Nephron progenitor cell (in vitro differentiated cells): ENCODE measurements at places on chromosomes 5 and 9.

GRCh38 chr5:65535529-65535987 is 27.4 kb downstream of the CENPK start:
- no peaks in the 10 kb centered on the region for H3K27me3 ChIP-seq
- no peak overlapping the region for H3K4me3 ChIP-seq
- peaks cover 50% of the 10 kb centered on the region for H3K36me3 ChIP-seq
- no peak for DNase-seq

DNA sequence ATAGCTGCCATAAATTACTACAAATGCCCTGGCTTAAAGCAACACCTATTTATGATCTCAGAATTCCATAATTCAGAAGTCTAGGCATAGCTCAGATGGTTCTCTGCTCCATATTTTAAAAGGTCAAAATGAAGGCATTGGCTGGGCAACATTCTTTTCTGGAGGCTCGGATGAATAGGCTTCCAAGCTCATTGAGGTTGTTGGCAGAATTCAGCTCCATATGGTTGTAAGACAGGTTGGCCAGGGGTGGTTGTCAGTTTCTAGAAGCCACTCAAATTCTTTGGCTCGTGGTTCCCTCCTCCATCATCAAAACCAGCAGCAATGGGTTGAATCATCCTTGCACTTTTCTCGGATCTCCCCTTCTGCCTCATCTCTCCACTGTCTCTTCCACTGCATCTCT is 49.4 kb downstream of the TGFBR1 start:
- H3K36me3 ChIP-seq = peaks cover 24% of the 10 kb centered on the region
- no peaks in the 10 kb centered on the region for H3K4me1 ChIP-seq
- DNase-seq = no peak
- H3K27ac ChIP-seq = no peak overlapping the region
- no peak overlapping the region for H3K4me3 ChIP-seq
- H3K27me3 ChIP-seq = peaks cover 6% of the 10 kb centered on the region

GRCh38 chr5:151144275-151144674 is 13.3 kb downstream of the ANXA6 start:
- DNase-seq = no peak
- H3K4me1 ChIP-seq = peaks cover 74% of the 10 kb centered on the region
- H3K27me3 ChIP-seq = peaks cover 7% of the 10 kb centered on the region
- H3K36me3 ChIP-seq = peaks cover 13% of the 10 kb centered on the region
- no peak overlapping the region for H3K27ac ChIP-seq

GRCh38 chr9:34171753-34172535 is 6.9 kb upstream of the UBAP1 start:
- H3K4me3 ChIP-seq = no peak overlapping the region
- no peaks in the 10 kb centered on the region for H3K4me1 ChIP-seq
- H3K27me3 ChIP-seq = peaks cover 4% of the 10 kb centered on the region
- H3K27ac ChIP-seq = no peak overlapping the region

- H3K27ac ChIP-seq = no peak overlapping the region
- H3K27me3 ChIP-seq = peaks cover 3% of the 10 kb centered on the region
- H3K4me3 ChIP-seq = no peak overlapping the region
- peaks cover 42% of the 10 kb centered on the region for H3K36me3 ChIP-seq
These were observed 12.9 kb downstream of the TRAF2 start for GRCh38 chr9:136899196-136899595.

GRCh38 chr9:33378121-33378795 is 24.1 kb downstream of the AQP7 start:
- no peak for DNase-seq
- H3K27ac ChIP-seq = peak overlapping the region; percentile 48
- peaks cover 5% of the 10 kb centered on the region for H3K27me3 ChIP-seq
- H3K36me3 ChIP-seq = no peaks in the 10 kb centered on the region
- H3K4me3 ChIP-seq = no peak overlapping the region

DNA sequence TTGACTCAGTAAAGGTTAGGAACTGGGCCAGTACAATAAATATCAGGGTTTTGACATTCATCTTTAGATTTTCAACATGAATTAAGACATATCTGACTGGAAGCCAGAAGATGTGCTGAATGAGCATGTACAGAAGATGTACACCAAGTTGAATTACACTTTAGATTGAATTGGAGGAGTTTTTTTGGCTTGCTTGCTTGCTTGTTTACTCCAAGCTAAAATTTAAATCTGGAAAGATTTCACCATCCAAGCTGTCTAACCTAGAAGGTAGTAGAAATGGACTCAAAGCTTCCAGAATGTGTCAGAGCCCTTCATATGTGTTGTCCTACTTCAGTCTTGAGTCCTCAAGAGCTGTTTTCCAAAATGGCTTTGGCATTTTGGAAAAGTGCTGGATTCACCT is 49.0 kb upstream of the FCHO2 start:
- H3K36me3 ChIP-seq = peaks cover 64% of the 10 kb centered on the region
- no peak overlapping the region for H3K27ac ChIP-seq
- DNase-seq = no peak
- H3K27me3 ChIP-seq = no peaks in the 10 kb centered on the region
- H3K4me3 ChIP-seq = no peak overlapping the region

- H3K4me1 ChIP-seq = no peaks in the 10 kb centered on the region
- no peak overlapping the region for H3K4me3 ChIP-seq
- DNase-seq = no peak
- peak overlapping the region; percentile 67 for H3K27ac ChIP-seq
These were observed 14.8 kb downstream of the REEP5 start for GRCh38 chr5:112907166-112907631.

DNA sequence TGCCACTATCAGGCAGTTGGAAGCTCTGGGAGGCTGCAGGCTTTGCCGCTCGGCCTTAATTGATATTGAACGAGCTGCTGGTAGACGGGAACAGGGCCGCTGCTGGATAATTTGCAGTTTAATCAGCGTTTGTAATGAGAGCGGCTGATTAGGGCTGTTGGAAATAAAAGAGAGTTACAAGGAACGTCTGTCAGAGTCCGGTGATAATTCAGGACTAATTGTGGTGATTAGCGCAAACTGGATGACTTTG is 68.2 kb upstream of the TBCA start:
- peaks cover 41% of the 10 kb centered on the region for H3K4me1 ChIP-seq
- peaks cover 92% of the 10 kb centered on the region for H3K27me3 ChIP-seq
- no peak overlapping the region for H3K27ac ChIP-seq
- H3K4me3 ChIP-seq = peak overlapping the region; percentile 82
- DNase-seq = no peak

DNA sequence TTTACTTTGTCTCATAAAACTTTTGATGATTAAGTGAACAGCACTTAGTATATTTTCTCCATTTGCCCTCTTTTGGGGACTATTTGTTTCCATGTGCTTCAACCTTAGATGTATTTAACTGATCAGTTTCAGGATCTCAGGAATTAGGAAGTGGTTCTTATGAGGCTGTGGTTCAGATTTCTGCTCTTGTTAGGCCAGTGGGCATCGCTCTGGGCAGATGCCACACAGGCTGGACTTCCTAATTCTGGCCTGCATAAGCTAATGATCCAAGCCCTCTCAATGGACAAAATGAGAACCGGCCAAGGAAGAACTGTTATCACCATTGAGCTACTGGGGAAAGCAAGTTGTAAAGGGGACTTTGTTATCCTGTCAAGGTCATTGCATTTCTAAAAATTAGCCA is 6.9 kb downstream of the ARHGAP26 start:
- H3K27ac ChIP-seq = no peak overlapping the region
- H3K36me3 ChIP-seq = no peaks in the 10 kb centered on the region
- H3K4me3 ChIP-seq = no peak overlapping the region
- peaks cover 16% of the 10 kb centered on the region for H3K27me3 ChIP-seq
- peaks cover 30% of the 10 kb centered on the region for H3K4me1 ChIP-seq

DNA sequence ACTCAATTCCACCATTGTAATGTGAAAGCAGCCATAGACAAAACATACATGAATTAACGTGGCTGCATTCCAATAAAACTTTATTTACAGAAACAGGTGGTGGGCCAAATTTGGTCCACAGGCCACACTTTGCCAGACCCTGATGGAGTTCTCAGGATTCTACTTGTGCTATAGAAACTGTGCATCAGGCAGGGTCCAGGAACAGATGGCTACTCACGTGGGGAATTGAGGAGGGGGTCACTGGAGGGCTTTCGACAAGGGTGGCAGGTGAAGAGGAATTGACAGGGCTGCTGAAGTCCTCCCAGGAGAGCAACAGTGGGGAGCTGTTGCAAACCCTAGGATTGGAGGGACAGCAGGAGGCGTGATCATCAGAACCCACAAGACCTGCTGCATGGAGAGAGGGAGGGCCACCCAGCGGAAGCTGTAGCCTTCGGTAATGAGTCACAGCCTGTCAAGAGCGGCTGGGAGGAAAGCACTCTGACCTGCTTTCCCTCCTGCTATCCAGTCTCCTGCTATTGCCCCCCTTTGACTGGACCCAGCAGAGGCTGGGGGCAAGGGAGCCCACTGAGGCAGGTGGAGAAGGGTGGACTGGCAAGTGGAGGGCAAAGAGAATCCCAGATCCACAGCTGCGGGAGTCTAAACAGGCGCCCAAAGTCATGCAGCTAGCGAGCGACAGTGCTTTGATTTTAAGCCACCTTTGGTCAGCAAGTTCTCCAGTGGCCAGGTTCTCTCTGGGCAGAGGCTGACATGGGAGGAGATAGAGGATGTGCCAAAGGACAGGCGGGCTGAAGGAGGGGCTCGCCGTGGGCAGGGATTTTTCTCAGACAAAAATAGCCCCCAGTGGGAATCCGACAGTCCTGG is 138.3 kb upstream of the SMIM23 start:
- H3K36me3 ChIP-seq = no peaks in the 10 kb centered on the region
- DNase-seq = peak; percentile 42
- peaks cover 72% of the 10 kb centered on the region for H3K4me1 ChIP-seq
- no peak overlapping the region for H3K27ac ChIP-seq

DNA sequence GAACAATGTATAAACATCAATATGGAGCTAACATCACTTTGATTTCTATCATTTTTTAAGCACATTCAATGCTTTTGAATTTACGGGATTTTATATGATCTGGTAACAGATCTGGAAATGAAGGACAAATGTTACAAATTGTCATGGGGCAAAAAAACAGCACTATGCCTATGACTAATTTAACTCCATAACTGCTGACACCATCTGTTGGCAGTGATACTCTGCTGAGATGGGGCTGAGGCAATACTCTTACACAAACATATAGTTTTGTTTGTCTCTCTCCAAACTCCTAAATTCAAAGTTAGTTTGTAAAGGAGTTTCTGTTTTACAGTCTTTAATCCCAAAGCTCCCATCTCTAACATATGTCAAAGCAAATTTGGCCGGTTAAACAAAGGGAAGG is 132.5 kb upstream of the FER start:
- no peak overlapping the region for H3K27ac ChIP-seq
- no peak for DNase-seq
- H3K4me1 ChIP-seq = no peaks in the 10 kb centered on the region

GRCh38 chr9:25224309-25224708 is 453.9 kb downstream of the TUSC1 start:
- no peak overlapping the region for H3K4me3 ChIP-seq
- H3K4me1 ChIP-seq = no peaks in the 10 kb centered on the region
- peaks cover 2% of the 10 kb centered on the region for H3K27me3 ChIP-seq
- DNase-seq = no peak
- no peaks in the 10 kb centered on the region for H3K36me3 ChIP-seq
